ENCODE measurements at places on chromosomes 11 and 22. TPM values are rescaled to one million over a fixed set of nuclear protein-coding genes. Genes with fewer than 3 reads are reported as not detected.
A peak's percentile ranks its signal among the peaks of the same experiment; 100 is the strongest.

DNA sequence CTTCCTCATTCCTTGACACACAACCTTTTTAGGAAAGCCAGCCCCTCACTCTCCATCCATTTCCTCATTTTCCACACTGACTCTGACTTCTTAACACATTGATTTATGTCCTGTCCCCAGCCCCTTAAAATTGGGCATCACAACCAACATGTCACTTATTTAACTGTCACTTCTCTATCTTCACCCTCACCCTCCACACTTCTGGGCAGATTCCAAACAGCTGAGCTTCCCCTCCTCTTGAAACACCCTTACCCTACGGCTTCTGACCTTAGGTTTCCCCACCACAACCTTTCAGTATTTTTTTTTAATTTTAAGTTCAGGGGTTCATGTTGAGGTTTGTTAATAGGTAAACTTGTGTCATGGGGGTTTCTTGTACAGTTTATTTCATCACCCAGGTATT, 696.3 kb downstream of the DLG2 start:
- no peak for DNase-seq

ABTB2 gene
- 0.88 TPM for total RNA-seq

- no peak for DNase-seq
Measured at GRCh38 chr22:50139843-50140415, 30.6 kb upstream of the PANX2 start.

GRCh38 chr11:128594226-128594625, 6.9 kb upstream of the ETS1 start:
- no peak for DNase-seq

SYT7 gene
- not detected for total RNA-seq

DNA sequence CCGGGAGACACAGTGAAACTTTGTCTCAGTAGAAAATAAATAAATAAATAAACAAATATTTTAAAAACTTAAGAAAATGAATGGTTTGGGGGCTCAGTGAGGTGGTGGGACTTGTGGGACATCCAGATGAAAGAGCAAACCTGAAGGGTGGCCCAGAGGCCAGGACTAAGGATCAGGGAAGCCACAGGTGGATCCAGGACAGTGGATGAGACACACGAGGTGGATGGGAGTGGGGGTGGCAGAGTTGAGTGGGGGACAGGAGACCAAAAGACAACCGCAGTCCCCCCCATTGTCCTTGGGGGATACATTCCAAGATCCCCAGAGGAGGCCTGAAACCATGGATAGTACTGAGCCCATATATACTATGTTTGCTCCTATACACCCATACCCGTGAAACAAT, 7.1 kb downstream of the RFPL1 start:
- DNase-seq, result no peak

TMEM121B gene
- total RNA-seq, result 0.08 TPM

- DNase-seq, result peak; percentile 73
Measured at GRCh38 chr11:20127671-20128527, 32.4 kb downstream of the DBX1 start.

GRCh38 chr22:48896766-48897644, 930.7 kb downstream of the BRD1 start:
- DNase-seq, result no peak

DNA sequence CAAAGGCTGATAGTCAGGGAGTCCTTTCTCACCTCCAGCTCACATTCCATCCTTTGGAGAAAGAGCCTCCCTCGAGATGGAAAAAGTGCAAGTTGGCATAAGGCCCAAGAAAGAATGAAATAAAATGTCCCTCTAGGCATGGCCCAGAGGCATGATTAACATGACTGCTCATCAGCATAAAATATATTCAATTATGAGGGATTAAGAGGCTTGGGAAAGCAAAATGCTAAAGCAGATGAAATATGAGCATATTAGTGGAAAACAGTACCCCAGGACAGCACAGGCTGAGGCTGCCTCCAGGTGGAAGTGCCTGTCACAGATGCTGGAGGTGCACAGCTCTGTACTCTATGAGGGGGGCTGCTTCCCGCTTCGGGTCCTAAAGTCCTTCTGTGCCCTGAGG, 347.8 kb upstream of the PLET1 start:
- no peak for DNase-seq

LMO1 gene
- not detected for total RNA-seq

GRCh38 chr22:35051791-35052190, 14.2 kb upstream of the ISX start:
- no peak for DNase-seq

- no peak for DNase-seq
Measured at GRCh38 chr11:102007567-102008437, 39.4 kb upstream of the CFAP300 start.

DNA sequence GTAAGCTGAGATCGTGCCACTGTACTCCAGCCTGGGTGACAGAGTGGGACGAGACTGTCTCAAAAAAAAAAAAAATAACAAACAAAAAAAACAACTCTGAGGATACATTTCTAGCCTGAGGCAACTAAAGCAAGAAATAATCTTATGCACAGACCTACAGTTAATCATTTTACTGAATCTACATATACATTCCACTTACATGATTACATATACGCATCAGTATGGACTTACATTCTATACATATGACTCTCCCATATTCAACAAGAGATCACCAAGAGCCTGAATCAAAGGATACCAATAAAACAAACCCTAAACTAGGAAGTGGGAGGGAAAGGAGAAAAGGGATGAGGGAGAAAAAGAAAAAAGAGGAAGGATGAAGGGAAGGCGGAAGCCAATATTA, 1.1 kb downstream of the ALG8 start:
- DNase-seq, result no peak

MRGPRF gene
- not detected for total RNA-seq

- no peak for DNase-seq
Measured at GRCh38 chr11:45994371-45995341, 72.2 kb downstream of the LARGE2 start.

DNA sequence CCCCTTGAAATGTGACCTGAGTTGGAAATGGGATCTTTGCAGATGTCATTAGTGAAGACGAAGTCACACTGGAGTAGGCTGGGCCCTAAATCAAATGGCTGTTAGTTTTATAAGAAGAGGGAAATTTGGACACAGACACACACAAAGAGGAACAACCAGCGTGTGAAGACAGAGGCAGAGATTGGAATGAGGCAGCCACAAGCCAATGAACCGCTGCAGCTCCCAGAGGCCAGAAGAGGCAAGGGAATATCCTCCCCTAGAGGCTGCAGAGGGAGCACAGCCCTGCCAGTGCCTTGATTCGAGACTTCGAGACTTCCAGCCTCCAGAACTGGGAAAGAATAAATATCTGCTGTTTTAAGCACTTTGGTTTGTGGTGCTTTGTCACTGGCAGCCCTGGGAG, 484.5 kb downstream of the MN1 start:
- DNase-seq, result no peak

DNA sequence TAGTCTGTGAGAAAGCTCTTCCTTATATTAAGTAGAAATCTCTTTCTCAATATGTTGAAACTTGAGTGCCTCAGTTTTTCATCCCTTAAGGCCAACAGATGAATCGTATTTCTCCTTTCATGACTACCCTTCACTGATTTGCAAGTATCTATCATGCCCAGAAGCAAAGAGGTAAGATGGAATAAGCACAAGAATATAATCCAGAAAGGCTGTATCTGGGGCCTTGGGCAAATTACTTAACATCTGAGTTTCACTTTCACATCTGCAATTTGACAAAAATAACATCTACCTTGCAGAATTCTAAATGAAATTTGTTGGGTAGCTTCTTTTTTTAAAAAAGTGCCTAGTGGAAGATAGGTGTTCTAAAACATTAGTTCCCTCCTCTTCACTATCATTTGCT, 552.4 kb upstream of the ANO5 start:
- DNase-seq, result no peak

DNA sequence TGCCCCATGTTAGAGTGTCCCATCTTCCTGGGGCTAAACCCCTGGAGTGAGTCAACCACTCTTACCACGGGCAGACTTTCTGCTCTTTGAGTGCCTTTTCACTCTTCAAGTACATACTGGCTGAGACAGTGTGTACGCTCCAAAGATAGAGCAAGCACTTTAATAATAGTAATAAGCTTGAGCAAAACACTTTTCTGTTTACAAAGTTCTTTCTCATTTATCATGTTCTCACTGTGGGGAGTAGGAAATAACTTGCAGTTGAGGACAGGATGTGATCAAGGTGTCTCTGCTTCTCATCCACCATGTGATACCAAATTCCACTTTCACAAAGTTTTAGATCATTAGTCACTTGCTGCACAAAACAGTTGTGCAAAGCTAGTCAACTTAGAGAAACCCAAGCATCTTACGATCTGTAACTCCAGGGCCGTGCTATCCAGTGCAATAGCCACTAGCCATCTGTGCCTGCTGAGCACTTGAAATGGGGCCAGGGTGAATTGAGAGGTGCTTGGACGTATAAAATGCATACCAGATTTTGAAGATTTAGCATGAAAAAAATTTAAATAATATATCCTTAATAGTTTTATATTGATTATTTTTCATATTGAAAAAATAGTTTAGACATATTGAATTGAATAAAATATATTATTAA, 135.3 kb downstream of the KIF18A start:
- no peak for DNase-seq

MMP27 gene
- total RNA-seq, result not detected

DNA sequence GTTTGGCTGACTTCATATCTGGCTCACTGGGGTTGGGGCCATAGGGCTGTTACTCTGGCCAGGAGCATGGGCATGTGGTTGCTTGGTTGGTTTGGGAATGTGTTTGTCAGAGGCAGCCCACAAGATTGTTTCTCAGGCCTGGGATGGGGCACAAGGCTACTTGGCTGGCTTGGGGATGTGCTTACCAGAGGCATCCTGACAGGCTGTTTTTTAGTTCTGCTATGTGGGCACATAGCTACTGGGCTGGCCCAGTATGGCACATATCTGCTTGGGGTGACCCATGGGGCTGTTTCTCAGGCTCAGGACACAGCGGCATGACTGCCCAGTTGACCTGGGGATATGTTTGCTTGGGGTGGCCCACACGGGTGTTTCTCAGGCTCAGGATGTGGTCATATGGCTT, 94.6 kb upstream of the PGR start:
- DNase-seq, result no peak

FAR1 gene
- total RNA-seq, result 29.0 TPM

- no peak for DNase-seq
Measured at GRCh38 chr11:92911478-92911877, 58.0 kb upstream of the MTNR1B start.

GRCh38 chr11:78504708-78505107, 70.0 kb downstream of the NARS2 start:
- no peak for DNase-seq

DNA sequence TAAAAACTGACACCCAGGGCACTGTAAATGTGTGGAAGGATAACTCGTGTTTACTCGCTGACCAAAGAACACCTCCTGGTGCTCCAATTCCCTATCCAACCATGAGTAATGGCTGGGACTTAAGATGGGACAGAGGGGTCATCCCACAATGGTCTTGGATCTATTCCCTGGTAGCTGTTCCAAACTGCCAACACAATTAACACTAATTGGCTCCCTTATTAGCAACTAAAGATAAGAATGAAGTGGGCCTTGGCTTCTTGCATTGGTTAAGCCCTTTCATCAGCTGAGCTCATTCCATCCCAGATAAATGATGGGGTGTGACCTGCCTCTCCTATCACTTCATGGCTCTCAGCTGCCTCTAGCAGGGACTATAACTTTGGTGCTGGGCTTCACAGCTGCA, 1.5 kb upstream of the SIK3 start:
- no peak for DNase-seq

- no peak for DNase-seq
Measured at GRCh38 chr11:39972461-39972860, 1487.0 kb downstream of the LRRC4C start.

DNA sequence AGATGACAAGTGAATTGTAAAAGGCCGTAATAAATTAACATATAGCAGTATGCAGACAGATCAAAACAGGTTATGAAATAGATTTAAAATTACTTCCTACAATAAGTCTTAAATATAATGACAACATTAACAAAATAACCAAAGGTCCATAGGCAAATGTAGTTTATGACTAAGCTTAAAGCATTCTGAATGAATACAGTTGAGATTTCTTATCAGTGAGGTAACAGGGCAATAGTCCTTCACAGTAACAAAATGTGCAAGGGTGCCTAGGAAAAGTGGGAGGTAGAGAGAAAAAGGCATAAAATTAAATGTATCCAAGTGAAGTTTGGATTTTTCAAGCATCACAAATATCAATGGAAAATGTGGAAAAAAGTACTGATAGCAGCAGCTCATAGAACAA, 20.9 kb upstream of the P4HA3 start:
- no peak for DNase-seq

DNA sequence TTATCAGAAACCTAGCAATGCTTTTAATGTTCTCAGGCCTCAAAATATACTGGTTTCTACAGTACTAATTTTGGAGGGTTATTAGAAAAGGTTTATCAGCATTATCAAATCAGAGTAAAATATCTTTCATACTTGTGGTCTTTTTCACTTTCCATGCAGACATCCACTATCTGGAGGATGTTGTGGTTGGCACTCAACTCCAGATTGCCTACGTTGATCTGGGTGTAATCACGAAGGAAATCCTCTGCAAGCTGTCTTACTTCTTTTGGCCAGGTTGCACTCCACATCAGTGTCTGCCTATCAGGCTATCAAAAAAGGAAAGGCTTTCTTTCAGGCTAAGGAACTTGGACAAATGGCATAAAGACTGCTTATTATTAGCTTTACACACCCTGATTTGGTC, 11.6 kb downstream of the DDX17 start:
- DNase-seq, result no peak

DNA sequence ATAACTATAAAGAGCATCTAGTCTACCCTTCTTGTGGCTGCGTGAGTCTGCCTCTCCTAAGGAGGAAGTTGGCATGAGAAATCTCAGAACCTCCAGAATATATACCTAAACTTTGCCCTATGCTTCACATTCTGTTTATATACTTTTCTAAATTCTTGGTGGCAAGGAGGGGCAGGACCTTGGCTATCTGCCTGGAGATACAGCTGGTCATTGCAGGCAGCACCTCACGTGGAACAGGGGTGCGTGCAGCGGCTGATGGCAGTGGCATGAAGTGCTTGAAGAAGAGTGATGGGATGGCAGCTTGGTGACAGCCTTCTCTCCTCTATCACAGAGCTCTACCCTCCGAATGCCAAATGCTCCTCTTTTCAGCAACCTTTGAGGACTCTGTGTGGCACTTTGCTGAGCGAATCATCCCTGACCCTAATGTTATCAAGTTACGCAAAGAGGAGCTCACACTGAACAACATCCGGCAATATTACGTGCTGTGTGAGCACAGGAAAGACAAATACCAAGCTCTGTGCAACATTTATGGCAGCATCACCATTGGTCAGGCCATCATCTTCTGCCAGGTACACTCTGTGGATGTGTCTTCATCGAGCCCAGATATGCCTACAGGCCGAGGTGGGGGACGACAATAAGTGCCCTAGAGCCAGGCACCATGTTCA, 12.5 kb downstream of the DDX25 start:
- no peak for DNase-seq

- DNase-seq, result no peak
Measured at GRCh38 chr11:114556135-114556534, 3.5 kb downstream of the NXPE1 start.

DNA sequence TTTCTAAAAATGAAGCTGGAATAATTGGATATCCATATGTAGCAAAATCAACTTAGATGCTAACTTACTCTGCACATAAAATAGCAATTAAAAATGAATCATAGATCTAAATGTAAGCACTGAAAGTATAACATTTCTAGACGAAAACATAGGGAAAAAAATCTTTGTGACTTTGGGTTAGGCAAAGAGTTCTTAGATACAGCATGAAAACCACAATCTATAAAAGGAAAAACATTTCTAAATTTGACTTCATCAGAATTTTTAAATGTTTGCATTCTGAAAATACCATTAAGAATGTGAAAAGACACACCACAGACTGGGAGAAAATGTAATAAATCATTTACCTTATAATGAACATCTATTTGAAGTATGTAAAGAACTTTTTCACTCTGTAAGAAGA, 128.8 kb downstream of the APIP start:
- no peak for DNase-seq

- DNase-seq, result no peak
Measured at GRCh38 chr11:57913715-57914704, 109.7 kb upstream of the OR9Q1 start.

Measured in CD4-positive, alpha-beta T cell (primary cell).